ENCODE measurements at places on chromosomes 2 and 18. TPM values are rescaled to one million over a fixed set of nuclear protein-coding genes. Genes with fewer than 3 reads are reported as not detected.

LIMS4 gene
- polyA plus RNA-seq, result 18.3 TPM

B3GNT7 gene
- 0.27 TPM for polyA plus RNA-seq

CTAGE1 gene
- polyA plus RNA-seq, result not detected

DNA sequence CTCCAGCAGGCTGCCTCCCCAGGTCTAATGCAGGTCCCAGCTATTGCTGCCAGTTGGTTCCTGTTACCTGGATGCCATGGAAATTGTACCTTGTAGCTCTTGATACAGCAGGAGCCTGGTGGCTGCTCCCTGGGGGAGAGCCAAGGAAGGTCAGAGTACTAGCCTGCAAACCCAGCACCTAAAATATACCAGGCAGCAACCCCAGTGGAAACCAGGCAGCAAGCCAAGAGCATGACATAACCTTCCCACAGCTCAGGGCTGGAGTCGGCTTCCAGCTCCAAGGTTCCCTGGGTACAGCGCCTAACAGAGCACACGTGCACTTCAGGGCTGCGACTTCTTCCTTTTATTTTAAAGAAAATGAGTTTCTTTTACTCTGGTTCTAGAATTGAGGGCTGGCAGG lies 30.3 kb downstream of the TNP1 start:
- no peak overlapping the region for H3K27ac ChIP-seq

GRCh38 chr2:80028584-80028983 lies 276.0 kb downstream of the LRRTM1 start:
- H3K4me3 ChIP-seq, result no peak overlapping the region
- no peaks in the 10 kb centered on the region for H3K36me3 ChIP-seq
- no peak for DNase-seq

DNA sequence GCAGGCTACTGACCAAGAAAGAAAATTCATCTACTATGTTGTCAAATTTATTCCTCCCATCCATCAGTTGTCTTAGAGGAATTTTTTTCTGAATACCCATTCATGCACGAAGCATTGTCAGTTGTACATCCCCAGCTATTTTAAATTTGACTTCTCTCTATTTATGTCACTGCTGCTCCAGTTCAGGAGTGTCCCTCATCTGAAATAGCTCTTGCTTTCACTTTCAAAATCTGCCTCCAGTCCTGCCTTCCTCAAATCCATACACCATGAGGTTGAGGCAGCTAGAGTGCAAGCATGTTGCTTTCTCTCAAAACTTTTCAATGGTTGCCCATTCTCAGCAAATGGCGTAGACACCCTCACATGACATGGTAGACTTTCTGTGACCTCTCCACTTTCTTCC lies 335.4 kb upstream of the CDH2 start:
- H3K27me3 ChIP-seq, result peaks cover 1% of the 10 kb centered on the region
- no peak overlapping the region for H3K27ac ChIP-seq
- no peaks in the 10 kb centered on the region for H3K36me3 ChIP-seq
- DNase-seq, result no peak
- no peaks in the 10 kb centered on the region for H3K4me1 ChIP-seq

GRCh38 chr2:62344472-62344871 lies 148.6 kb downstream of the B3GNT2 start:
- DNase-seq, result no peak
- H3K36me3 ChIP-seq, result no peaks in the 10 kb centered on the region
- H3K27me3 ChIP-seq, result no peaks in the 10 kb centered on the region
- no peaks in the 10 kb centered on the region for H3K4me1 ChIP-seq
- no peak overlapping the region for H3K4me3 ChIP-seq

DNA sequence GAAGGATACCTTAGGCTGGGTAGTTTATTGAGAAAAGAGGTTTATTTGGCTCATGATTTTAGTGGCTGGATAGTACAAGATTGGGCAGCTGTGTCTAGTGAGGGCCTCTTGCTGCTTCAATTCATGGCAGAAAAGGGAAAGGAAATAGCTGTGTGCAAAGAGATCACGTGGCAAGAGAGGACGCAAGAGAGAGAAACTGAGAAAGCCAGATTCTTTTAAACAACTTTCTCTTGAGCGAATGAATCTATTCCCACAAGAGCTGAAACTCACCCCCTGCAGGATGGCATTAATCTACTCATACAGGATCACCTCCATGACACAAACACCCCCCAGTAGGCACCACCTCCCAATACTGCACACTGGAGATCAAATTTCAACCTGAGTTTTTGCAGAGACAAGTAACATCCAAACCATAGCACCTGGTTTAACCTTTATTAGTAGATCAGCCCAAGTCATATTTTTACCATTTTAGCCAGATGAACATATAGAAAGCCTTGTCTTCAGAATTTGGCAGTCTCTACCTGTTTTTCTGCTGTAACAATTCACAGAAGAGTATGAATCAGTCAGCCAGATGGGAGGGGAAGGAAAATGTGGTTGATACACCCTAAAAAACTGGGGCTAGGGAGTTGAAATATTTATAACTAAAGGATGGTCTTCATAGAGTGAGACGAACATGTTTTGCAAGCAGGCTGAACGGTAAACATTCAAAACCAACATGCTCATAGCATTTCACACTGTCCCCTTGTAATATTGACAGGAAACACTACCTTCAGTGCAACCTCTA lies 73.9 kb upstream of the NCKAP5 start:
- no peaks in the 10 kb centered on the region for H3K36me3 ChIP-seq
- DNase-seq, result no peak
- no peaks in the 10 kb centered on the region for H3K27me3 ChIP-seq
- H3K4me3 ChIP-seq, result no peak overlapping the region
- H3K4me1 ChIP-seq, result no peaks in the 10 kb centered on the region

- H3K27me3 ChIP-seq, result no peaks in the 10 kb centered on the region
- no peak overlapping the region for H3K27ac ChIP-seq
- DNase-seq, result no peak
- peaks cover 10% of the 10 kb centered on the region for H3K4me1 ChIP-seq
- H3K4me3 ChIP-seq, result no peak overlapping the region
Observed at GRCh38 chr2:54520687-54521086, 64.6 kb downstream of the SPTBN1 start.

GRCh38 chr2:236168110-236169080 lies at the start of gene GBX2:
TSS of gene GBX2 (minus strand) at chr2:236168386. CDS start at chr2:236167971, 415 bp downstream.
- peaks cover 48% of the 10 kb centered on the region for H3K27me3 ChIP-seq
- peak; percentile 92 for DNase-seq
- H3K36me3 ChIP-seq, result no peaks in the 10 kb centered on the region

DNA sequence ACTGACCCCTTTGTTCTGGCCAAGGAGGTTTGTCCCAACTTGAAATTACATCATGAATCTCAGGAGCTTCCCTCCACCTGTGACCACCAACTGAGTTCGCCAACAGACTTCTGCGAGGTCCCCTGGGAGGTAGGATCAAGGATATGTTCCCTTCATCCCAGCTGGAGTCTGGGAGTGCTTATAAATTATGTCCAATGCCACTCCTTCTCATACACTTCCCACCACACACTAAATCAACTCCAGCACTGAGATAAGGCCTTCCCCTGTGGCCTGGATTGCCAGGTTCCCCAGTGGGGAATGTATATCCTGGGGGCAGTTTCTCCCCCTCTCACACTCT lies 99.2 kb downstream of the RND3 start:
- H3K4me1 ChIP-seq, result peaks cover 5% of the 10 kb centered on the region
- no peak for DNase-seq
- no peak overlapping the region for H3K27ac ChIP-seq
- no peaks in the 10 kb centered on the region for H3K27me3 ChIP-seq
